GM23338 (cell line): ENCODE measurements at places on chromosomes 1 and 21. TPM values are rescaled to one million over a fixed set of nuclear protein-coding genes. Genes with fewer than 3 reads are reported as not detected.

GRCh38 chr1:9835758-9836631 lies 12.2 kb upstream of the CLSTN1 start:
- DNase-seq: peak; percentile 80

DNA sequence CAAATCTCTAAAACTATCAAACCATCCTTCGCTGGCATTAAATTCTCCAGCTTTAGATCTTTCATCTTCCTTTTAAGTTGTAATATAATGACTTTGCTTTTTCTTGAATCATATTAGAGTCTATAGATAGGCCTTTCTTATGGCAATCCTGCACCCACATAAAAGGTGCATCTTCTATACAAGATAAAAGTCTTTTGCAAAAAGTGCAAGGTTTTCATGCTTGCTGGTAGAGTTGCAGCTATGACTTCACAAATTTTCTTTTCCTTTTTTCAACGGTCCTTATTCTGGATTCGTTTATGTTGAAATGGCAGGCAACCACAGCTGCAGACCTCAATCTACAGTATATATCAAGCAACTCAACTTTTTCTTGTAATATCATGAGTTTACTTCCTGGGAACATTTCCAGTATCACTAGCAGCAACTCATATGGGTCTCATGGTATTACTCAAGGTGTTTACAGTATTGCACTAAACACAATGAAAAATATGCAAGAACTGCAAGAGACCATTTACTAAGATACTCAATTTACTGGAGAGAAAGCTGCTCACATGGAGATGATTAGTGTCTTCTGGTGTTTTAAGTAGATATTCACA lies 22.1 kb downstream of the OMA1 start:
- DNase-seq: no peak

- DNase-seq: no peak
Observed at GRCh38 chr1:17914131-17914530, 159.0 kb downstream of the ACTL8 start.

GRCh38 chr1:33577663-33578062 lies 105.2 kb downstream of the ZSCAN20 start:
- DNase-seq: no peak

DNA sequence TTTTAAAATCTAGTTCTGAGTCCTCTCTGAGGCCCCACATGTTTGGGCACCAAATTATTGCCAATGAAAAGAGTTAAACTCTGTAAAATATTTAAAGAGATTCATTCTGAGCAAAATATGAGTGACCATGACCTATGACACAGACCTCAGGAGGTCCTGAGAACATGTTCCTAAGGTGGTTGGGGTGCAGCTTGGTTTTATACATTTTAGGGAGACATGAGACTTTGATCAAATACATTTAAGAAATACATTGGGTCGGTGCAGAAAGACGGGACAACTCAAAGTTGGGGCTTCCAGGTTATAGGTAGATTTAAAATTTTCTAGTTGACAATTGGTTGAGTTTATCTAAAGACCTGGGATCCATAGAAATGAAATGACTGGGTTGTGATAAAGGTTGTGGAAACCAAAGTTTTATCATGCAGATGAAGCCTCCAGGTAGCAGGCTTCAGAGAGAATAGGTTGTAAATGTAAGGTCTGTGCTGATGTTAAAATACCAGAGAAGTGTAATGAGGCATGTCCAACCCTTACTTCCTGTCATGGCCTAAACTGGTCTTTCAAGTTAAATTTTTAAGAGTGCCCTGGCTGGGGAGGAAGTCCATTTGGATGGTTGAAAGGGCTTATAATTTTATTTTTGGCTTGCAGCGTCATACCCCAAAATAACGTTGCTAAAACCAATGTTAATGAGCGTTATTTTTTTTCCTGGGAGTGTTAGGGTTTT lies 274.9 kb downstream of the NUF2 start:
- DNase-seq: peak; percentile 77

DNA sequence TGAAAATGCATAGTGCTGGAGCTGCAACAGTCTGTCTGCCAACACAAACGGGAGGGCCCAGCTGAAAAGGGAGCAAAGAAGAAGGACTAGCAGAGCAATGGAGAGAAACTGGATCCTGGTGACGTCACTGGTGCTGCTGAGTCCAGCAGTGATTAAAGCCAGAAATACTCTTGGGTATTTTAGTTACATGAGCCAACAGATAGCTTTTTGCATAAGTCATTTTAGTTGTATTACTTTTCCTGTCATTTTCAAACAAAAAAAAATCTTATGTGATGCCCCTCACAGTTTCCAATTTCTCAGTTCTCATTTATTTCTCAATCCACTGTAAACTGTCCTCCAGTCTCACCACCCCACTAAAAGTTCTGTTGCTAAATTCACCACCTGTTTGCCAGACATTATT lies 38.7 kb upstream of the NEK7 start:
- no peak for DNase-seq

GRCh38 chr1:53141487-53142055 lies 867 bp downstream of the SLC1A7 start:
- DNase-seq: no peak

GRCh38 chr1:56003846-56004245 lies 575.5 kb downstream of the PLPP3 start:
- no peak for DNase-seq

DNA sequence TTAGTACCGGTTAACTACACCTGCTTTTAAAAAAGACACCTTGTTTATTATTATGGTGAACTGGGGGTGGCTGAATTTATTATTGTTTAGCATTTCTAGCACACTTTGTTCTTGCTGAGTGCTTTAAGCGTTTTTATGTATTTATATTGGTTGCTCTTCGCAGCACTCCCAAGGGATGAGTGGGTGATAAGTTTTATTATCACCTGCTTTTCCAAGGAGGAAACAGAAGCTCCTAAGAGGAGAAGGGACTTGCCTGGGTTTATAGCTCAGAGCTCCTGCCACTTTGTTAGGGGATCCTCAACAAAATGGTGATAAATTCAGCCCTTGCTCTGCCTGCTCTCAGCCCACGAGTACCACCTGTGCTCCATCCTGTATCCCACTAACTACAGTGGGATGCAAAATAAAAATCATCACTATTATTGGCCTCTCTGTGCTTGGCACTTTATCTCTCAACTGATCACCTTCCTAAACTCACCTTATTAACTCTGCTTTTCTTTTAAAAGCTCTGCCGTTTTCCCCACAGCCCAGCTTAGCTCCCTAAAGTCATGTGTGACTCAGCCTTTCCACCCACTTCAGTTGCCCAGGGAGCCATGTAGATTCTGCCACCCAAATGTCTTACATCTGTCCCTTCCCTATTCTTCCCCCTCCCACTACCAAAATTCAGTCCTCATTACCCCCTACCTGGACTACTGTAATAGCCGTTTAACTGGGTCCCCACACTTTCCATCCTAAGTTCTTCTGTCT lies 44.5 kb downstream of the BCL9 start:
- no peak for DNase-seq

DNA sequence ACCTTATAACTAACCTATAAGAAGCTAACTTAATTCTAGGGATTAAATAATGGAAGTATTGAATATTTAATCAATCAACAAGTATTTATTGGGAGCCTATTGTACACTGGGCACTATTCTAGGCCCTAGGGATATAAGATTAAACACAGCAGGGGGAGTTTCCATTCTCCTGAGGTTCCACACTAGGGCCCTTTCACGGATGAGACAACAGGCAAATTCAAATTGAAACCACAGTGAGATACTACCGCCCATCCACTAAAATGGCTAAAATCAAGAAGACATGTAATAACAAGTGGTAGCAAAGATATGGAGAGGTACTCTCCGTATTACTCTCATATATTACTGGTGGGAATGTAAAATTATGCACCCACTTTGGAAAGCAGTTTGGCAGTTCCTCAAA lies 674.4 kb downstream of the KIF26B start:
- DNase-seq: no peak

DNA sequence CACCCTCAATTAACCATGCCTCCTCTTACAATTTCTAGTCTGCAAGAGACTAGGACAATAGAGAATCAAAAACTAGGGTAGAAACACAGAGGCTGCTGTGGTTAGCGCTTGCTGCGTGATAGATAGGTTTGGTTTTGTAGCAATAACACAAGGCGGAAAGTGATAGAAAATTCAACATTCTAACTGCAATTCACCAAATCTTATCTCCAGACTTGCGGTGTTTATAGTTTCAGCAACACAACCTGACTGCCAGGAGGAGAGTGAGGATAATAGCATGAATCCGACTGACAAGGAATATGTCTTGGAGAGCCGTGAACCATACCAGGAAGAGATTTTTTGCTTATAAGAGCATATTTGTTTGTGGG lies 30.7 kb upstream of the IFNAR2 start:
- DNase-seq: no peak

GRCh38 chr21:44428281-44428960 lies 26.9 kb upstream of the LRRC3 start:
- peak; percentile 82 for DNase-seq

DNA sequence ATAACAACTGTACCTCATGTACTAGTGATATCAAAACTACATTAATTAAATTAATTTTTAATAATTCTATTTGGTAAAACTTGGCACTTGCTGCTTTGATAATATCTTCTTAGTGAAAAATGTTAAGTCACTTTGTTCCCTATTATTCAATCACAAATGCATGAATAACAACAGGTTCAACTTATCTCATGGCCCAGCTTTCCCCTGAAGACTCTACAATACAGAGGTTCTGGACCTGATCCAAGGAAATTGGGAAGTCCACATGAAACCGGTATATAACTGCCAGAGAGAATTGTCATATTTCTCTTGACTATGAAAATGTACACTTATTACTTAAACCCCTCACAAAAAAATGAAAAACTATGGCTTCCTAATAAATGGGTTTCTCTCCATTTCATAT lies 33.9 kb upstream of the PTPRC start:
- DNase-seq: no peak

GRCh38 chr1:176786274-176786673 lies 323.3 kb downstream of the PAPPA2 start:
- no peak for DNase-seq

- DNase-seq: no peak
Observed at GRCh38 chr1:245444147-245444828, 289.5 kb downstream of the KIF26B start.

DNA sequence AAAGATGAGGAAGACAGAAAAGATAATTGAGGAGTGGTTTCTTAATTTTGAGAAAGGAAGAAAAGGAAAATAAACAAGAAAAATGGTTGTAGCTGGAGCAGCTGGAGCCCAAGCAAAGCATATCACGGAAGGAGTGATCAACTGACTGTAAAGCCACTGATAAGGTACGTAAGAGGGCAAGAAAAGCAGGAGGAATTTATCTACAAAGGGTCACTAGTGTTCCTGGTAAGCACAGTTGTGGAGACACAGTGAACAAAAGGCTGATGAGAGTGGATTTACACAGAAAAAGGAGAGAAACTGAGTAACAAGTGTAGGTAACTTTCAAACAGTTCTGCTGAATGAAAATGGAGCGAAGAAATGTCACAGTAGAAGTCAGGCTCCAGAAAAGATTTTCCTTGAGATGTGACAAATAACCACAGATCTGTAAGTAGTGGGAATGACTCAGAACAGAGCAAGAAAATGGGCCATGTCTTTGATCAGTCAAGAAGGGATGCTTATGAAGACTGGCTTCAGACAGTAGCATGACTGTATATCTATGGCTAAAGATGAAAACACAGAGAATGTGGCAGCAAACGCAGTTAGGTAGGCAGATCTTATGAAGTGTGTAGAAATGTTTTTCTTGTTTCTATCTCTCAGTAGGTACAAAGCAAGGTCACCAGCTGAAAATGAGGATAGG lies 45.6 kb upstream of the RBM34 start:
- DNase-seq: no peak

DNA sequence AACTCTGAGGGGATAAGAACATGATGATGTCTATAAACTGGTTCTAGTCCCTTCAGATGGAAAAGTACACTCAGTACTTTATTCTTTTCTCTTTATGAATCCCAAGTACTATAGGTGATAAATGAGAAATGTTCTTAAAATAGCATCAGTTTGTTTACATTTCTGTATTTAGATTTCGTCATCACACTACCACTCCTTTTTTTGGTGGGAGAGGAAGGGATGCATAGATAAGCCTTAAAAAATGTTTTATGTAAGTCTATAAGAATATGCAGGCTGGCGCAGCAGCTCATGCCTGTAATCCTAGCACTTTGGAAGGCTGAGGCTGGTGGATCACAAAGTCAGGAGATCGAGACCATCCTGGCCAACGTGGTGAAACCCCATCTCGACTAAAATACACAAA lies 144.8 kb downstream of the USP25 start:
- DNase-seq: no peak

DNA sequence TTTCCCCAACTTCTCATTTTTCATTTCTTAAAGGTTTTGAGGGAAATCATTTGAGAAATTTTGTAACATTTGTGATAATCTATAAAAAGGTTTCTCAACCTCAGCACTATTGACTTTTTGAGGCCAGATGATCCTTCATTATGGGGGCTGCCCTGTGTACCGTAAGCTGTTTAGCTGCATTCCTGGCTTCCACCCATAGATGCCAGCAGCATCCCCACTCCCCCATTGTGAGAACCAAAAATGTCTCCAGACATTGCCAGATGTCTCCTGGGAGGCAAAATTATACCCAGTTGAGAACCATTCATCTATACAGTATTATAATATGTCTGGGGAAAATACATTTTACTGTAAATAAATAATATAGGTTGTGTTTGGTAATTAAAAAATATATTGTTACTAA lies 146.0 kb downstream of the PBX1 start:
- DNase-seq: peak; percentile 64

- no peak for DNase-seq
Observed at GRCh38 chr1:222654849-222655248, 37.0 kb downstream of the MIA3 start.

DNA sequence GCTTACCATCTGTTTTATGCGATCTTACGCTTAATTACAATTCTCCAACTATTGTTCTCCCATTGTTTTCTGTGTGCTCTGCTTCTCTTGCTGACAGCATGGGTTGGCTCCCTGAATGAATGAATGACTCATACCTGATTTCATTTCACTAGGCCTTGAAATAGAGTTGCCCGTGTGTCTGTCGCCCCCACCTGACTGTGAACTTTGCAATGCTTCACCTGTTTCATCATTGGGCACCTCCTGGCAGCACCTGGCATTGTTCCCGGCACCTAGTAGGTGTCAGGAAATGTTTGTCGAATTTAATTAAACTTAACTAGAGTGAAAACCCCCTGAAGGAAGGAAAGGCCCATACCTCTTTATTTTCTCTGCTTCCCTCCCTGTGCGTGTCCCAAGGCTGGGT lies 120.5 kb upstream of the KLHDC7A start:
- DNase-seq: no peak

- no peak for DNase-seq
Observed at GRCh38 chr1:187032316-187032981, 203.7 kb downstream of the PLA2G4A start.

- DNase-seq: no peak
Observed at GRCh38 chr1:168892931-168893330, 163.9 kb upstream of the DPT start.

The TRIM58 gene
- 1.6 and 2.4 TPM in 2 replicates for polyA plus RNA-seq

The HAO2 gene
- polyA plus RNA-seq: not detected in 2 replicates

The TNFRSF4 gene
- not detected in 2 replicates for polyA plus RNA-seq

The ATAD3C gene
- 1.1 and 1.3 TPM in 2 replicates for polyA plus RNA-seq

The CD164L2 gene
- polyA plus RNA-seq: 2.0 and 2.4 TPM in 2 replicates

The KCNQ4 gene
- 1.3 and 2.0 TPM in 2 replicates for polyA plus RNA-seq

The SLC16A4 gene
- 1.5 and 1.6 TPM in 2 replicates for polyA plus RNA-seq

The MAP1LC3C gene
- 0.61 and 1.2 TPM in 2 replicates for polyA plus RNA-seq
